B cell (primary cell): ENCODE measurements at places on chromosomes 11 and 22.

GRCh38 chr11:11535611-11536010 is 86.2 kb downstream of the GALNT18 start:
- no peak for DNase-seq

DNA sequence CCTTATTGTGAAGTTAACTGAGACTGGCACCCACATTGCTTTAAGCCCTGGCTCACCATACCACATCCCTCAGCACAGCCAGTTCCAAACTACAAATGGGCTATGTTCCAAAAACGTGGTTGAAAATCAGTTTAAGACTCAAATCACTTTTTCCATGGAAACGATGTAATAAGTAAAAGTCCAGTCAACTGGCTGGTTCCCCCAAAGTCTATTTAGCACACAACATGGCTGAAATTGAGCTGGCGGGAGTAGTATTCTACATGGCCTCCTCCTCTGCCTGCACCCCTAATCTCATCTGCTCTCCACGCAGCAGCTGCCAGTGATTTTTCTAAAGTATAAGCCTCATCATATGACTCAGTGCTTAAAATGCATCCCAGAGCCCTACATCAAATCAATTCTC is 40.9 kb upstream of the BIRC3 start:
- DNase-seq, result no peak

DNA sequence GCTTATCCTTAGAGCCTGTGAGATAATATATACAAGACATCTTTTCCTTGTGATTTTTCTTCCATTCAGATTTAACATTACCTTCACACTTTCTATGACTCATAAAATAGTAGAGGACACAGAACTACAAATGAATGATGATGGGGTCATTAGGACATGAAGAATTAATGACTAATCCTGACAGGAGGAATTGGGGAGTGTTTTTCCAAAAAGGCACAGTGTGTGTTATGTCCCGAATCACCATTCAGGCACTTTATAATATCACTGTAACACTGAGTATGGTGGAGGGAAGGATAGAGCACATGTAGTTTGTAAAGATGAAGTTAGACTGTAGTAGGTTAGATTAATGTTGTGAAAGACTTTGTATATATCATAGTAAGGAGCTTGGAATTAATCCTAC is 391.3 kb downstream of the JRKL start:
- DNase-seq, result no peak

GRCh38 chr22:41367039-41367679 is 14.6 kb upstream of the TEF start:
- no peak for DNase-seq

DNA sequence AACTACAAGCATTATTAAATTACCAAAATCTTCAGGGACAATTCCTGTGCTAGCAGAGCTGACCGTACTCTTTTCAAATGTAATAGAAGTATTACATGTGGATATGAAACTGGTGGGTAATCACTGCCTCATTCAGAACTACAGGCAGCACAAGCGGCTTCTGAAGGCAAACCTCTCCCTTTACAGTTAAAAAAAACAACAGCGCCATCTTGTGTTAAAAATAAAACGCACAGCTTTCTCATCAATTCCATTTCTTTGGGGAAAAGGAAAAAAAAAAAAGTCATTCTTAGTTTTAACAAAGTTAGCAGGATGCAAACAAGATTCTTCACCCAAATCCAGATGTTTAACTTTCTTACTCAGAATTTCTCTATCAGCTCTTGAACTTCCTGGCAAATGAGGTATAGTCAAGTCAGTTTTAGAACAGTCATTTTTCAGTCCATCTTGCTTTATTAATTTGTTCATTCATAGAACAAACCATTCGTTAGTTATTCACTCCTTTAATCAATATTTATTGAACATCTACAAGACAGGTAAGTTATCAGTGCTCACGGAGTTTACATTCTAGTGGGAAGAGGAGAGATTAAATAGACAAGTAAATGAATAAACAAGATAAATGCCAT is 331.8 kb upstream of the MPPED2 start:
- DNase-seq, result peak; percentile 42

- no peak for DNase-seq
Measured at GRCh38 chr11:130049328-130049771, 20.3 kb upstream of the APLP2 start.

- no peak for DNase-seq
Measured at GRCh38 chr11:14089690-14090462, 127.4 kb downstream of the SPON1 start.

GRCh38 chr22:45608763-45609180 is 62.9 kb upstream of the ATXN10 start:
- no peak for DNase-seq

DNA sequence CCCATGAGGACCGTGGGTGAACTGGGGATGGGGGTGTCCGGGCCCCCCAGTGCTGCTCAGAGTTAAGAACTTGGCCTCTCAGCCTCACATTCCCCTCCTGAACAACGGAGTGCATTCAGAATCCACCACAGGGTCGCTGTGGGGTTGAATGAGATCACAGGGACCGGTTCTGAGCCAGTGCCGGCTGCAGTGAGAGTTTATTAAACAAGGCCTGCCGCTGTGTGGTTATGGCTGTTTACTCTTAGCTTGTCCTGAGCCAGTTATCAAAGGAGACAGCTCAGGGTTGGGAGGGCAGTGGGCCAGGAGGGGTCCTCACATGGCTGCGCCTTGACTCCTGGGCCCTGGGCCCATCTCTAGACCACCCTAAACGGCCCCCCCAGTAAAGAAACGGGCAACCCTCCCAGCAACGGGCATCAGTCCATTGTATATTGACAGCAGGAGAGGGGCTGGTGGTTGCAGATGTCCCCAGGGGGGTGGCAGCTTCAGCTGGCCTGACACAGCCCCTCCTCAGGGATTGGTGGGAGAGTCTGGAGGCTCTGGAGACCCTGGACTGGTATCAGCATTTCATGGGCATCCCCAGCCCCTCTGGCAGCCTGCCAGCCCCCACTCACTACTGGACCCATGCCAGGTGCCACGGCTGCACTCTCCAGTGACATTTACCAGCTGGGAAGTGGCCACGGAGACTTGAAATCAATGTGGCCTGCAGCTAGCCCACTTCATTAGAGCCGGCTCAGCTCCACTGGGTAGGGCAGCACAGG is 15.1 kb upstream of the CABP7 start:
- DNase-seq, result no peak

GRCh38 chr22:37680191-37680851 is 4.9 kb downstream of the LGALS1 start:
- DNase-seq, result no peak

DNA sequence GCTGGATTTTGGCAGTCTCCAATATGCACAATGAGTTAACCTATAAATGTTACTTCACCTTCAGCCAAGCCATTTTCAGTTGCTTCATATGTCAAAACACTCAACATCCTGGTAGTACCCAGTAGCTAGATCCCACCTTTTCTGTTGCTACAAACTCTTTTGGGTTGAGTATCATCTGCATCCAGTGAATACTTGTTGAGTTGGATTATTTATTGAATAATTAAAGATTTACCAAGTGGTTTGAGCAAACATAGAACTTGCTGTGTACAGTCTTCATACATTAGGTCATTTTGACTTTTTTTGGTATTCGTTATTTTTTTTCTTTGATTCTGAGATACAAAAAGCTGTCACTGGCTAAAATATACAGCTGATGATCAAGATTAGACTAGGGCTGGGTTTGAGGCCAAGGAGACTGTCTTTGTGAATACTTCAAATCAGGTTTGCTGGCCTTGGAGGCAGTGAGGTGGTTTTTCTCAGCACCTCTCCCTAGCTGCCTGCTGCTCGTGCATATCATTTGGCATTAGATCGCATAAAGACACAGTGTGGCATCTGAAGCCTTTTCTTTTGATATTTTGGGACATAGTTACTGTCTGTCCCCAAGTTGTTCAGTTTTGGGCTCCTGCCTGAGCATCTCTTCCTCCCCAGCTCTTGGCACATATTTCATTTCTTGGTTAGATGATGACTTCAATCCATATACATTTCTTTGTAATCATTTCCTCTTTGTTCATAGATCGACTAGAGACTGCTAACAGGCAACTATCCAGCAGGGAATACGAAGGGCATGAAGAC is 62.8 kb downstream of the AMOTL1 start:
- DNase-seq, result no peak

DNA sequence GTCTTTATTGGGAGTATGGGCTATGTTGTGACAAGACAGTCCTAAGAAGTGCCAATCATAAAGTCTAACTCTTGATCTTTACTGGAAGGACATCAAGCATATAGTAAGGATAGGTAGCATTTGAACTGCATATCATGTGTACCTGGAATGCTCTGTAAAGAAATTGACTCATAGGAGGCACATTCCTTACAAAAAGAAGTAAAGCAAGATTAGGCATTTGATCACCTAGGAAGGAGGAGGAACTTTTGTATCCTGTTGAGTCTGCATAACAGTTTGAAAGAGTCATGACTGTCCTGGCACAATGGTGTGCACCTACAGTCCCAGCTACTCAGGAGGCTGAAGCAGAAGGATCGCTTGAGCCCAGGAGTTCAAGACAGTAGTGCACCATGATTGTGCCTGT is 42.2 kb upstream of the DNAJB7 start:
- no peak for DNase-seq

GRCh38 chr11:6505577-6506240 is 8.6 kb downstream of the DNHD1 start:
- DNase-seq, result peak; percentile 53

DNA sequence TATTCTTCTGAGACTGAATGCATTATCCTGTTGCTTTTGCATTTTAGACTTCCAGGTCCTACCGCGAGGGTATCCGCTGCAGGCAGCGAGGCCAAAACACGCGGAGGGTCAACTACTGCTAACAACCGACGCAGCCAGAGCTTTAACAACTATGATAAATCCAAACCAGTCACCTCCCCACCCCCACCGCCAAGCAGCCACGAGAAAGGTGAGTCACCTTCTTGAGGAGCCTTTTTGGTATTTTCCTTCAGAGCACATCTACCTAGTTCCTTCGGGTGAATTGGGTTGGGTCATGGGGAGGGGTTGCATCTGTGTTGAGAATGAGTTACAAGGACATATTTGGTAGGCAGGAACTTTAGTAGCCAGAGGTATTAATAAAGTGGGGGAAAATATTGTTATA is 179.8 kb downstream of the NAV2 start:
- no peak for DNase-seq

DNA sequence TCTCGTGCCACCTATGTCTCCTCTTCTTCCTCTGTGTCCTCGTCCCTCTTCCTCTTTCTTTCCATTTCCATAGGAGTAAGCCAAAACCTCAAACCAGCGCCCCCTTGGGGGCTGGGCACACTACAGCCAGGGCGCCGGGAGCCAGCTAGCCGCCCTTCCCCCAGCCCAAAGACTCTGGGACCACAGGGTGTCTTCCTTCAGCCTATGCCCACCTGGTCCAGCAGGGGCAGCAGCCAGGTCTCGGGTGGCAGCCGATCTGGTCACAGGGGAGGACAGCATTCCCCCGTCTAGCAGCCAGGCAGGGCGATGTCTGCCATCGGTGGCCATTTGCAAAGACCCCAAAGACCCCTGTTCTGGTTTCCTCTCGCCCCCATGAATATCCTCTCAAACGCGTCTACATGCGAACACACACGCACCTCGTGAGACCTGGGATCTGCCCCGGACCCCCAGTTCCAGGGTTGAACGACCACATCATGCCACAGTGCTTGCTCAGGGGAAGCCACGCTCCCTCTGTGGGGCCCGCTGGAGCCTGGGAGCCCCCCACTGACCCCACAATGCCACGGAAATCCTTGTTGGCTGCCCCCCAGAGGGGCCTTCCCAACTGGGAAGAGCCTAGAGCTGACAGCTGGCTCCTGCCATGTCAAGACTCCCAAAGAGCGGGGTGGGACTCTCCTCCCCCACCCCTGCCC is 546.0 kb upstream of the CCDC179 start:
- DNase-seq, result peak; percentile 1

GRCh38 chr11:43905813-43906241 is 25.2 kb downstream of the ALKBH3 start:
- DNase-seq, result no peak

DNA sequence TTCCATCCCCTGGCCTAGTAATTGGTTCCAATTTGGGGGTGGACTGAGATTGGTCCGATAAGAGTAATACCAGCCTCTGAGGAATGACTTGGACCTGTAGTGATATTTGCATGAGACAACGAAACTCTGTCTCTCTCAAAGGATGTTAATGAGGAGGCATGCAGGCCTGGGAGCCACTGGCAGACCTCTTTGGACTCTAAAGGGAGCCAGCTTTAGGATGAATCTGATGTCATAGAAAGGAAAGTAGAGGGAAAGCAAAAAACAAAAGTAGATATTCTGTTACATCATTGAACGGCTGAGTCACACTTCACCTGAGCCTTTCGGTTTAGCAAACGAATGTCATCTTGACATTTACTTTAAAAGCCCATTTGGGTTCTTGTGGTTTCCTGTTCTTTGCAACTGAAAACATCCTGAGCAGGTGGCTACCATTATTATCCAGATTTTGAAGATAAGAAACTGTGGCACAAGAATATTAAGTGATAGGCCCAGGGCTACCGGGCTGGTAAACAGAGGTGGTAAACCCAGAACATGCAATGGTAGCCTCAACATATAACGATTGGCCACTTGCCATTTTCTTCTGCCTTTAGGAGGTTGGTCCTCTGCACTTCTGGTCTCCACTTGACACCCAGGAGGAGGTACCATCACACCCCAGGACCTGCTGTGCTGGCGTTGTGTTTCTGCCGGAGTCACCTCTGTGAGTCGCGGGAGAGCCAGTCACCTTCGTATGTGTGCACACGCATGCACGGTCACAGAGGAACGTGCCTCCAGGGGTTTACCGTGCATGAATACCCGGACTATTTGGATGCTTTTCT is 42.7 kb downstream of the RTL6 start:
- DNase-seq, result no peak

GRCh38 chr11:103798446-103798845 is 238.0 kb upstream of the DDI1 start:
- DNase-seq, result no peak

DNA sequence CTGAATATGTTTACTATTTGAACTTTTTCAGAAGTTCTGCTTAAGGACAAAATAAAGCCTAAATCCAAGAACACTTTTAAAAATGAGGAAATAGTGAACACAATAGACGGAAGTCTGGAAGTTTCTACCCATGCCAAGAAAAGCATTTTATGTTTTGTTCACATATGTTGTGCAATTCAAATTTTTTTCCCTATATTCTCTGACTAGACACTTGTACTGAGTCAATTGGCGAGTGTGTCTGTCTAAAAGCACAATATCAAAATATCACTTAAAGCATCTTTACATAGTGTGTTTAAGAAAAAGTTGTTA is 29.2 kb downstream of the INCENP start:
- no peak for DNase-seq

DNA sequence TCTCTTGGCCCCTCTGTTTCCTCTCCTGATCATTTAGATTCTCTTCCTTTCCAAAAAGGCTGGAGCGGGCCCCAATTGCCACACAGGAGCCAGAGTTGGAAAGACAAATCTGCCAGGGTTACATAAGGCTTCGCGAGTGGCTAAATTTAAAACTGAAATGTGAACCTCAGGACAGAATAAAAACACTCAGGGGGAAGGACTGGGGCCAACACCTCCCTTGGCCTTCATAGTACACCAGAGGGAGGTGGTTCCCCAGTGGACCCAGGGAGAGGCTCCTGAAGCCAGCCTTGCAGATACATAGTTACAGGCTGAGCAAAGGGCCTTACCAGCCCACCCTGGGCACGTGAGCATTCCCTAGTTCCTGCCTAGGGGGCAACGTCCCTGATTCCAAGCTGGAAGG is 150.1 kb downstream of the MN1 start:
- DNase-seq, result no peak

- peak; percentile 18 for DNase-seq
Measured at GRCh38 chr22:41943661-41944209, 3.2 kb downstream of the CENPM start.
